Esophagus squamous epithelium (tissue), 5 donors: ENCODE measurements at places on chromosomes 16 and 17.

GRCh38 chr16:88633684-88634140 is 4.7 kb upstream of the IL17C start:
- DNase-seq: no peak

DNA sequence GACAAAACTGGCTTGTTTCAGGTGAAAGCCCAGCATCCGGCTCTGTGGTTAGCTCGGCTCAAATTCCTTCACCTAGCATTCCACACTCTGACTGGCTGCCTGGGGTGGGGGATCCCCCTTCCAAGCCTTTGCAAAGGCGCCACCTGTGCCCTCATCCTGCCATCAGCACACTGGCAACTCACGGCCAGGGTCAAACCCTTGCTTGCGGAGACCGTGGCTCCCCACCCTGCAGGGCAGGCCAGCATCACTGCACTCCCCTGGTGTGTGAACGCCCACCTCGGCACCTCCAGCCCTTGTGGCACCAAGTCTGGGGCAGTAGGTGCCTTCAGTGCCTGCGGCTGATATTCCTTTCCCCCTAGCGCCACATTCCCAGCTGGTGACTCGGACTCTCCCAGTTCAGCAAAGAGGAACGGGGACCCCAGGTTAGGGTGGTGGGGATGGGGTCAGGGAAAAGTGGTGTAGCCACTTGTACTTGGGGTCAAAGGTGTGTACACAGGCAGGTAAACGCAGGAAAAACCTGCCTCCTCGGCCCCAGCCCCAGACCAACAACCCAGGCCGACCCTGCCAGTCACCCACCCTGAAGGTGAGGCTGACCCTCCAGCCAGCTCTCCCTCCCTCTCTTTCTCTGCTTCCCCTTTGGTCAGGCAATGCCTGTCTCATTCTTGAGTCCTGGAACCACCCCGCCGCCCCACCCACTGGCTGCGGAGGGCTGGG is 1.1 kb downstream of the FLII start:
- no peak for DNase-seq

- no peak for DNase-seq
Observed at GRCh38 chr16:27169511-27170071, 33.7 kb upstream of the KDM8 start.

- no peak for DNase-seq
Observed at GRCh38 chr17:44121997-44122815, 1.2 kb downstream of the HDAC5 start.

DNA sequence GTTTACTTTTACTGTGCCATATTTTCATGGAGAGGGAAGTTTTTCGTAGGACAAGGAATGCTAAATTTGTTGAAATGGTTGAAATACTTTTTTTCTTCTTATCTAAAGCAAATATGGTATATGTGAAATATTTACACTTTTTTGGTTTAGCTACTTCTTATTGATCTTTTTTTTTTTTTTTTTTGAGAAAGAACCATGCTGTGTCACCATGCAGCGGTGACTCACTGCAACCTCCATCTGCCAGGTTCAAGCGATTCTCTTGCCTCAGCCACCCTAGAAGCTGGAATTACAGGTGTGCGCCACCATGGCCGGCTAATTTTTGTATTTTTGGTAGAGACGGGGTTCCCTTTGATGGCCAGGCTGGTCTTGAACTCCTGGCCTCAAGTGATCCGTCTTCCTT is 100.5 kb downstream of the FTO start:
- DNase-seq: no peak

DNA sequence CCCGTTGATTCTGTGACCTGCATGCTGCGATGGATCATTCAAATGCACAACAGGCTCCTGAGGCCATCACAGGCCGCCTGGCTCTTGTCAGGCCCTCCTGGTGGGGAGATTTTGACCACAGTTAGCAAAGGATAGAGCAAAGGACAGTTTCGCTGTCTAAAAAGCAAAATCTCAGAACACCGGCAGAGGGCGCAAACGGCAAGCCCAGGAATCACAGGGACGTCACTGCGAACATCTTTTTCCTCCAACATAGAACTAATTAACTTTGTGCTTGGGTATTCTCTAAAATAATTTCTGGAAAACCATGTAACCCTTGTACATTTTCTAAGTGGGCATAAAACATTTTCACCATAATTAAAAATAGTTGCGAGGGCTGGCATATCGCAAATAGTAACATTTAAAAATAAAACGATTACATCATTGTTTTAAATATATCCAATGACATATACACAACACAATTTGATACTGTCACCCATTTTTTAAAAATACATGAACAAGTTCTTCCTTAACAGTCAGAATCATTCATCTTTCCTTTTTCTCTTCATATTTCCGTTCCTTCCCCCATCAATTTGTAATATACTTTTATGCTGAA is 19.7 kb upstream of the SLC47A1 start:
- no peak for DNase-seq

- DNase-seq: no peak
Observed at GRCh38 chr16:76756951-76757350, 434.0 kb upstream of the MON1B start.

DNA sequence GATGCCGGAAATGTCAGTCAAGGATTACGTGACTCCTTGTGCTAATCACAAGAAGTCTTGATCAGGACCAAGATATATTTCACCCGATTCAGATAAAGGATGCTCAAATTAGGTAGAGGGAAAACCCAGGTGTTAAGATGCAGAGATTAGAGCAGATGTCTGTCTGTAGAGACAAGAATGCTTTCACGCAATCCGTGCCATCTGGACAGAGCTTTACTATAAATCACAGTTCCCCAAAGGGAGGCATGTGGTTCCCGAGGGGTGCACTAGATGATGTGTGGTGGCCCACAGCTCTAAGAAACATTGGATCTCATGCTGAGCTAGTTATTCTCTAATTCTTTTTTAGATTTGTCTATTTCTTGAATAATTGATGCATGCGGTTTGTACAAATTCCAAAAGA is 9.8 kb upstream of the MAP3K14 start:
- no peak for DNase-seq

GRCh38 chr16:22427556-22427955 is 53.1 kb upstream of the CDR2 start:
- no peak for DNase-seq

GRCh38 chr16:48829336-48830310 is 219.6 kb upstream of the N4BP1 start:
- no peak for DNase-seq

- no peak for DNase-seq
Observed at GRCh38 chr16:19338335-19338734, 52.8 kb downstream of the CLEC19A start.

DNA sequence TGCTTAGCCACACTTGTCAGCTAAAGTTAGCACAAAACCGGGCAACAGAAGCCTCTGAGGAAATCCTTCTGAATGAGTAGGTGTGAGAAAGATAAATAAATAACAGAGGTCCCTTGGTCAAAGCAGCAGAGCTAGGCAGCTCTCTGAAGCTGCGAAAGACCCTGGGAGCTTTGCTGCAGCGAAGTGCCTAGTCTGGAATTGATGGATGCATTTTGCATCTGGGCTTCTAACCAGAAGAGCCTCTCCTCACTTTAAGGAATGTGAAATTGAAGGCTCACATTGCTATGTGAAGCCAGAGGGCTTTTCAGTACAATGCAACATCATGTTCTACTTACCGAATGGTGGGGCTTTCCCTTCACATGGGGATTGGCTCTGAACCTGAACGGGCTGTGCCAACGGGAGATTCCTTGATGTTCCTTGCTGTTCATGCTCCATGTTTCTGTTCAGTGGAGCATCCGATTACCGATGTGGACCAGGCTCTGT is 274.6 kb downstream of the HS3ST3B1 start:
- DNase-seq: no peak

GRCh38 chr16:19316846-19317245 is 31.3 kb downstream of the CLEC19A start:
- DNase-seq: no peak

GRCh38 chr17:62566996-62567578 is 60.4 kb upstream of the MRC2 start:
- DNase-seq: no peak

GRCh38 chr17:38926293-38927070 is 1.1 kb downstream of the LASP1NB start:
- no peak for DNase-seq

DNA sequence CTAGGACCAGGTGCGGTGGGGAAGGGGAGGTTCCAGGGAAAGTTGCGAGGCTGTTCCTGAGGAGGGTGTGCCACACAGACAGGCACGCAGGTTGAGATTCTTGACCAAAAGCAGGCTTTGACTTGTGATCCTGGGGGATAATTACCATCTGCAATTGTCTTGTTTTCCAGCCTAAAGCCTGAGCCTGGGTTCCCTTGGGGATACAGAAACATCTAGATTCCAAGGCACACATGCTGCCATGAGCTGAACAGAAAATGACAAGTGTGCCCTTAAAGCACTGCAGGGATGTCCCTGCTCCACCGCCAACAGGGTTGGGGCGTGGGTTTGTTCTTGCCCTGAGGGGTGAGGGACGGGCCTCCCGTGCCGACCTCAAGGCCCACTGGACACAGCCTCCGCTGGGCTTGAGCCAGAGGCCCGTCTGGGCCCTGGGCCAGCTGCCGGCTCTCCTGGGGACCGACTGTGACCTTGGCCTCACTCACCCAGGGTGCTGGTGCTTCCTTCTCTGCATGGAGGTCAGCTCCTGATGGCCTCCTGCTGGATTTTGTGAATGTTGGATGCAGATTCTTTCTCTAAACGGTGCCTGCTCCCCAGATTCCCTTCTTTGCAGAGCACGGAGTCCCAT is 14.0 kb downstream of the CA5A start:
- no peak for DNase-seq

DNA sequence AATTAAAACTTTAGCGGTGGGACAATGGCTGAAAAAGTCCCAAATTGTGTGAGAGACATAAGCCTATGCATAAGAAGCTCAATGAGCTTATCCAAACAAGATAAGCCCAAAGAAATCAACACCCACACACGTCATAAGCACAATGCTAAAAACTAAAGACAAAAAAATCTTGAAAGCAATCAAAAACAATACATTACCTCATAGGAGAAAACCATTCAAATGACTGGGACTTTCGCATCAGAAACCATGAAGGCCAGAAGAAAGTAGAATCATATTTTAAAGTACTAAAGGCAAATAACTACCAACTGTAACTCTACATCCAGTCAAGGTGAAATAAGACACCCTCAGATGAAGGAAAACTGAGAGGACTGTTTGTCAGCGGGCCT is 50.2 kb downstream of the ZCCHC14 start:
- no peak for DNase-seq
